ENCODE measurements at places on chromosomes 1 and 21.

DNA sequence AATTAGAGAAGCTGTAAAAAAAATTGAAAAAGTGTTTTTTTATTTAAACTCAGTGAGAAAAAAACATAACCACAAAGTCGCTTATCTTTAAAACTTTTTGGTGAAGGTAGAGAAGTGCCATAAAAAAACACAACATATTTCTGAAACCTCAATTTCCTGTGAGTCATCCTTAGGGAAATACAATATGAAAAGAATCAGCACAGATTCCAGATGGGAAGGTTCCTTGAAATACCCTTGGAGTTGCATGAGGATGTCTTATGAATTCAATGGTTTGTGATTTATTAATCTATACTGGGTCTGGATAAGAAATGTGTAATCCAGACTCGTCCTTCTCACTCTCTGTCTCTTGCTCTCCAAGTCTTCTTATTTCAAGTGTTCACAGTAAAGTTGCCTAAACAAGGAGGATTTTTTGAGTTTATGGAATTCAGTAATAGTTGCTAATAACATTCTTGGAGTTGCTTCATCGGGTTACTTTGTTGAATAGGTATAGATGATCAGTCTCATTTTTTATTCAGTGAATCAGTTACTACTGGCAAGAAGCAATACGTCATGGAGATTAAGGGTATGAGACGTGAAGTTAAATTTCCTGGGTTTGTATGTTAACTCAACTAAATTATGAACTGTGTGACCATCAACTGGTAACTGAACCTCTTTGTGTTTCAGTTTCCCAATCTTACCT lies 191.4 kb downstream of the KCNK2 start:
- DNase-seq: no peak

- DNase-seq: no peak
Measured at GRCh38 chr1:3028531-3029282, 7.4 kb downstream of the ACTRT2 start.

GRCh38 chr1:55277377-55278130 lies 62.4 kb upstream of the USP24 start:
- peak; percentile 62 for DNase-seq

GRCh38 chr1:156194300-156194652 lies 372 bp downstream of the SLC25A44 start:
- no peak for DNase-seq

DNA sequence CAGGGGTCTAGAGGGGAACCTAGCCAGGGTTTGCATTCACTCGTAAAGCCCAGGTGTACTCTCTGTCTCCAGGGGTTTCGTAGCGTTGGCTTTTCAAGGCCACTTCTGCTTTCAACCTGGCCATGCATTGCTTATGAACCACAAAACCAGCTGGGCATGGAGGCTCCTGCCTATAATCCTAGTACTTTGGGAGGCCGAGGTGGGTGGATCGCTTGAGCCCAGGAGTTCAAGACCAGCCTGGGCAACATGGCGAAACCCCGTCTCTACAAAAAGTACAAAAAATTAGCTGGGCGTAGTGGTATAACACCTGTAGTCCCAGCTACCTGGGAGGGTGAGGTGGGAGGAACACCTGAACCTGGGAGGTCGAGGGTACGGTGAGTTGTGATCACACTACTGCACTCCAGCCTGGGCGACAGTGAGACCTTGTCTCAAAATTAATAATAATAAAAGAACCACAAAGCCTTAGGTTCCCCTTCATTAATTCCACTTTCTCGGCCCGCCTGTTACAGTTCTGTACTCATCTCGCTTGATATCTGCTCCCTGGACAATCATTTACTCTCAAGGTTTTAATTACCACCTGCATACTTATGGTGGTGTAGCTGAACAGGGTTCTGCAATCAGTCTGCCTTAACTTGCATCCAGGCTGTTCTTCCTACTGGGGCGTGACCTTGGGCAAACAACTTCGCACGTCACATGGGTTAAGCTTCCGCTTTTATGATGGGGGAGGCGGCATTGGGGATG lies 6.1 kb downstream of the SLC16A4 start:
- DNase-seq: no peak

- no peak for DNase-seq
Measured at GRCh38 chr1:173496757-173497320, 19.7 kb downstream of the PRDX6 start.

- DNase-seq: no peak
Measured at GRCh38 chr1:19392221-19392620, 80.1 kb downstream of the SLC66A1 start.

GRCh38 chr1:24091971-24092482 lies 19.9 kb downstream of the MYOM3 start:
- no peak for DNase-seq

DNA sequence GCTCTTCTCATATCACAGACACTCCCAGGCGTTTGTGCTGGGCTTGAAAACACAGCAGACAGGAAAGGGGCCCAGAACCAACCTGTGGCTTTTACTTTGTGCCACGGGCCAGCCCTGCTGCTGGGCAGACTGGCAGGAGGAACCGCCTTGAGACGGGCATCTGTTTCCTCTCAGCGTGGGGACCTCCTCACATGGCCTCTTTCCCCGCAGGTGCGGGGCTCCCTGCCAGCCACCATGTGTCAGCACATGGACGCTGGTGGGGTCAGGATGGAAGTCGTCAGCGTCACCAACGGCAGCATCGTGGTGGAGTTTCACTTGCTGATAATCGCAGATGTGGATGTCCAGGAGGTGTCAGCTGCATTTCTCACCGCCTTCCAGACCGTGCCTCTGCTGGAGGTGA lies 47.8 kb downstream of the UMODL1 start:
- DNase-seq: no peak

DNA sequence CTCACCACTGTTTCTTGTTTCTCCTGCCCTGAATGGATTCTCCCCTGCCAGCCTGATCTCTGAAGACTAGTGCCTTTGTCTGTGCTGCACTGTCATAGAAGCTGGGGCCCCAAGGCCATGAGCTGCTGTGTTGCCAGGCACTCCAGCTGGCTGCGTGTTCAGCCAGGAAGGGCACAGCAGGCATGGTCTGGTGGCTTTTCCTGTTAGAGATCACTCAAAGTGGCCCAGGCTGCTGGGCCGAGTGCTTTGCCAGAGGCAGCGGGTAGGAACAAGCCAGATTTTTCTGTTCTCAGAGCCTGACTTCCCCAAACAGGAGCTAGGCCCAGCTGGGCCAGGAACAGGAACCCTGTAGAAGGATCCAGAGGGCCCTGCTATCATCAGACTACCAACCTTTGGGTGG lies 5.2 kb downstream of the ADPRS start:
- DNase-seq: no peak

- DNase-seq: no peak
Measured at GRCh38 chr1:102899935-102900334, 208.4 kb downstream of the COL11A1 start.

- DNase-seq: no peak
Measured at GRCh38 chr1:160952129-160952510, 2.5 kb downstream of the ITLN2 start.

DNA sequence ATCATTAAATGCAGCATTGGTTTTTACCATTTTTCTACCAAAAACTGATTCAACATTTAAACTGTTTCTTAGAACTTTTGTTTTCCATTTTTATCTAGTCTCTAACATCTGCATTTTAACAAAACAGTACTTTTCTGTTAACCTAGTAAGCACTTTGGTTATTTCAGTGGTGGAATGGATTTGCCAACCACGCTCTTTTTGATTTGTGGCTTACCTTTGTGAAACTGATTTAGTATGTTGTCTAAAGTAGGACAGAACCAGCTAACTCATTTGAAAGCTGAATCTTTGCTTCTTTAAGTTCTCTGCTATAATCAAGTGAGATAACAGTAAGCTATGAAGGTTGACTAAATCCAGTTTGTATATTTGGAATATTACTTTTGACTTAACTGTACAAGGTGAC lies 41.5 kb upstream of the METTL18 start:
- no peak for DNase-seq

GRCh38 chr1:185054365-185055060 lies 9.2 kb downstream of the RNF2 start:
- no peak for DNase-seq

DNA sequence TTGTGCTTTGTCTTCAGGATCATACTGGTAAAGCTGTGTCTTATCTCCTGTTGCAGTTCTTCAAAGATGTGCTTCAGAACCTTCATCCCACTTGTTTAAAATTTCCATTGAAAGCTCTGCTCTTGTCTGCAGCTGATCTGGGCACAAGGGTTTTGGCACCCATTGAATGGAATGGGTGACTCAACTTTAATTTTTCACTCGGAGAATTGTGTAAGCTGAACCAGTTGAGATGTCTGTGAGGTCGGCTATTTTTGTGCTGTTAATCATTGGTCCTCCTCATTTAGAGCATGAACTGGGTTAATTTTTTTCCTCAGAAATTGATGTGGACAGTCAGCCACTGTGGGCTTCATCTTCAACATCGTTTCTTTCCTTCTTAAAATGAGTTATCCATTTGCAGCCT lies 252.1 kb downstream of the TM2D1 start:
- no peak for DNase-seq

DNA sequence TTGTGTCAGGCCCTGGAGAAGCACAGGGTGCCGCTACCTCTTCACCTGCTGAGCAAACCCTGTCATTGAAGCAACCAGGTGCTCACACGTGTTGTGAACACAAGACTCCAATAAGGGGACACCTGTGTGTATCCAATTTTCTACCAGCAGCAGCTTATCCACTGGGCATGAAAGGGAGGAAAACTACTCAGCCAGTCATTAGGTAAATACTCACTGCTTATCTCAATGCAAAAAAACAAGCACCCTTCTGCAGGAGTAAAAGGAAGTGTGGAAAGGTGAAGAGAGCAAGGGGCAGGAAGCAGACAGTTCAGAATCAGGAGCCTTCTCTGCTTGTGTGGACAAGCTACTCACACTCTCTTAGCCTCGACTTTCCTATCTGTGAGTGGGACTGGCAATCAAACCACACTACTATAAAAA lies 148.9 kb downstream of the ETS2 start:
- DNase-seq: no peak

- DNase-seq: no peak
Measured at GRCh38 chr1:11725616-11726015, 10.3 kb upstream of the AGTRAP start.

Data from stimulated activated CD8-positive, alpha-beta memory T cell treated with anti-CD3 and anti-CD28 coated beads, Interleukin-7, amount 100 ng/mL, for 24 hours (primary cell).